ENCODE measurements at places on chromosomes 5 and 9.
A peak's percentile ranks its signal among the peaks of the same experiment; 100 is the strongest.

GRCh38 chr5:160278343-160278742, 34.0 kb downstream of the CCNJL start:
- DNase-seq = no peak

- DNase-seq = no peak
Measured at GRCh38 chr9:127833555-127833954, 20.9 kb downstream of the ENG start.

DNA sequence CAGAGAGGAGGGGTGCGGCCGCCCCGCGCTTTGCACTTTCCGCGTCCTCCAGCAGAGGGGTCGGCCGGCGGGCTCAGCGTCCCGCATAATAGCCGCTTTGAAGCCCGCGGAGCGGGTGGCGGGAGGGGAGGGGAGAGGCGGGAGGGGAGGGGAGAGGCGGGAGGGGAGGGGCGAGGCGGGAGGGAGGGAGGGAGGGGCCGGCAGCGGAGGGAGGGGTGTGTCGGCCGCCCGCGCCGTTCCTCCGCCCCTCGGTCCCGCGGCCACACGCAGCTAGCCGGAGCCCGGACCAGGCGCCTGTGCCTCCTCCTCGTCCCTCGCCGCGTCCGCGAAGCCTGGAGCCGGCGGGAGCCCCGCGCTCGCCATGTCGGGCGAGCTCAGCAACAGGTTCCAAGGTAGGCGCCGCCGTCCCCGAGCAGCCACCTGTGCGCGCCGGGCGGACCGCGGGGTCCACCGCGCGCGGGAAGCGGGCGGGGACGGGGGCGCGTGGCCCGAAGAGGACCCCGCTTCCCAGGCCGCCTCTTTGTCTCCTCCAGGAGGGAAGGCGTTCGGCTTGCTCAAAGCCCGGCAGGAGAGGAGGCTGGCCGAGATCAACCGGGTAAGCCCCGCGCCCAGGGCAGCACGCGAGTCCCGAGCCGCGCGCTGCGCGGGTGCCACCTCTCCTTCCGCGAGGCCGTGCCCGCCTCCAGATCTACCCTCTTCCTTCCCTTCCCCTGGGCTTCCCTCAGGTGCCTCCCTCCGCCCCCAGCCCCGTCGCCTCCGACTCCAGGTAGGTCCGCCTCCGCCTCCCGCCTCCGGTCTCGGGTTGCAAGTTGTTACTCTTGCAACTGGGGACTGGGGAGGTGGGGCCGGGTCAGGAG, at the start of gene AIF1L:
TSS of gene AIF1L (plus strand) at position 263 of the 857 bp plus-strand sequence. CDS start at position 362, 99 bp downstream.
- DNase-seq = peak; percentile 96

DNA sequence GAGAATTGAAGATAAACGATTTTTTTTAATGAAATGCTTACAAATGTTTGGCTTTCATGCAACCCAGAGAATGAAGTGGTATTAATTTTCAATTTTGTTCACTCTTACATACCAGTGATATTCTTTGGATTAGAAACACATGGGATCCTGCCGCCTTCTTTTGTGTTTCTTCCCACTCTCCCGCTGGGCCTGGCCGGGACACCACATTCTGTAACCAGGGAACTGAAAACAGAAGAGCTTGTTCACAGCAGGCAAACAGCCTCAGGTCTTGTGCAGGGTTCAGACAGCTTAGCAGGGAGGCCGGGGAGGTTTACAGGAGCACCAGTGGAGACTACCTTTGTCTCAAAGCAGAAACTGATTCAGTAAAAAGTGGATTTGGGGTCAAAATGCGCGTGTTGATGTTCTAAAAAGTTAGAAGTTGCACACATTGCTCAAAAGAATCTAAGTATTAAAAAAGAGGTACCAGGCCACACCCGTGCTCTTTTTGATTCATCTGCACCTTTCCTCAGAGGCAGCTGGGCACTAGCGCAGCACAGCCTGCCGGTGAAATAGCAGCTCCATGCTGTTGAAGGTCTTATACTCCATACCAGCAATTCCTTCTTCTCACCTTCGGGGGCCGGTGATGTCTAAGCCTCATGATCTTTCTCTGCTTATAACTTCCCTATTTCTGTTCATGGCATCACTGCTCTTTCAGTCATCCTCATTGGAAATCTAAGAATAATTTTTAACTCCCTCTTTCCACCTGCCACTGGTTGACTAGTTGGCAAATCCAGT, 67.1 kb downstream of the GRAMD2B start:
- DNase-seq = no peak

DNA sequence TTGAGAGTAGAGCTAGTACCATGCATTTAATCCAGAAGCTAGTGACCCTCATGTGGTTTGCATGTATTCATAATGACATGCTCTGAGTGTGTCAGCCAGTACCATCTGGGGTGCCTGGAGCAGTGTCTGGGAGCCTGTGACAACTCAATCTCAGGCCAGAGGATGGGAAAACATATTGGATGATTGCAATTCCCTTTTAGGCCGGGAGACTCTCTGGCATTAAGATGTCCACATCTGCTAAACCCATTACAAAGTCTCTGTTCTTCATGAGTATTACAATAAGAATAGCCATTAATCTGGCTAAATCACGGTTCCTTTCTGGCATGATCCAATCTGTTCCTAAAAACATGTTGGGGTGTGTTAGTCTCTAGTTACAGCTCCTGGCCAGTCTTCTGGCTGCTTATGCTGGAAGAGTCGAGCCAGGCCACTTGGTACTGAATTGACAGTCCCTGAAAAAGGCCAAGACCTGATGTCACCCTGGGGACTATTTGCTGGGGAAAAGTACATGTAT, 475.7 kb downstream of the ENC1 start:
- DNase-seq = no peak
